IMR-90 (cell line): ENCODE measurements at places on chromosomes 5 and 9.

DNA sequence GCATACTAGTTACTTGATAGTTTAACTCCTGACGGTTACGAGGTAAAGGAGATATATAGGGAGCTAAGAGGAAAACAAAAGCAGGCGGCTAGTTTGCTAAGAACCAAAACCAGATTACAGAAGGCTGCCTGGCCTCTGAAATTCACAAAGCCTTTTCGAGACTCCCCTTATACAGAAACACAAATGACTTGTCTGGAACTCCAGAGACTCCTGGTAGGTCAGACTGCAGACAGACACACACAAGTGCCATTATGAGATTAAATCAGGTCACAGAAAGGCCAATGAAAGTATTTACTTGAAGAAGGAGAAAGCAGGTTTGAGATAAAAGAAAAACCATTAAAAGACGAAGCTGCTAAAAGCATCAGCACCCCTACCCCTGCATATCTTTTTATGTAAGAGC lies 142.5 kb upstream of the LRRTM2 start:
- no peak for DNase-seq

- DNase-seq: no peak
Observed at GRCh38 chr9:91033797-91034196, 232.2 kb downstream of the SYK start.

DNA sequence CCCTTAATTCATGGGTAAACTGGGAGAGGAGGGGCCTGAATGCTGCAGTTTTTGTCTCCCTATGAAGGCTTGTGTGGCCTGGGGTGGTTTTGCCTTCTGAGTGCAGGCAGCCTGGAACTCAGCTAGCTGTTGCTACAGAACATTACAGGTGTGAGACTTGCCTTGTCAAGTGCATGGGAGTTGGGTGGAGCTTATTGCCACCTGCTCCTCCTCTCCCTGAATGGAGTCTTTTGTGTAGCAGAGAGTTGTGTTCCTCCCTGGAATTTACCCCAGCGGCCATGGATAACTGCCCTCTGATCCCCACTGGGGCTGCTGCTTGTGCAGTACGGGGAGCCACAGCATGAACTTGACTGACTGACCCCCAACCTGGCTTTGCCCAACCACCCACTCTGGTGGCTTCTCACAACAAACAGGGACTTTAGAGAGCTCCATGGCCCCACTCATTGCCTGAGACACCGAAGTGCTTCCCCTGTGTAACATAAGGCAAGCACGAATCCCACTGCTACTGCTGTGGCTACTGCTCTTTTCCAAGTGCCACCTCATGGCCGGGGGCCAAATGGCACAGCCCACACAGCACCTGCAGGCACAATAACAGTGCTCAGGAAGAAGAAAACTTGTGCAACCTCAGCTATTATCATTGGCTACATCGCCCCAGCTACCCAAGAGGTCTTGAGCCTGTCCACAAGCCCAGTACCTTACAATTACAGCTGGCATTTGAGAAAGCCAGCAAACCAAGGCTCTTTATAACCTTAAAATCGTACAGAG lies 942.9 kb downstream of the CDH18 start:
- no peak for DNase-seq

DNA sequence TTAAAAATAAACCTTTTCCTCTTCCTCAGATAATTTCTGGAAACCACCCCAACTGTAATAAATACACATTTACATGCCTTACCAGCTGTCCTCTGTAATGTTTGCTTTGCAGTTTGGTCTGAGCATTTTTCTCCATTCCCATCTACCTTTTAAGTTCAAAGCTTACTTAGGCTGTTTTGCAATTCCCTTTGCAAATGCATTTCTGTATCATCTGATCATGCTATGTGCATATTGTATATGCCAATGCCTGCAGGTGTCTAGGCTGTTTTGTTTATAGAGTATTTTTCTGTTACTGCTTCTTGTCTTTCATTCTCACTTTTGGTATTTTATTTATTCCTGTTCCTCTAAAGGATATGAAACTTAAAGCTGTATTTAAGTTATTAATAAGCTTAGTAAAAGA lies 86.3 kb downstream of the SLC44A1 start:
- DNase-seq: peak; percentile 16

GRCh38 chr5:139644646-139645429 lies 3.3 kb upstream of the CXXC5 start:
- no peak for DNase-seq

- no peak for DNase-seq
Observed at GRCh38 chr5:157443041-157443549, 16.9 kb upstream of the NIPAL4 start.
